ENCODE measurements at places on chromosomes 13 and 19. TPM values are rescaled to one million over a fixed set of nuclear protein-coding genes. Genes with fewer than 3 reads are reported as not detected.

CACNG6 gene
- total RNA-seq, result not detected

LYPD5 gene
- total RNA-seq, result 3.9 TPM

C2CD4C gene
- total RNA-seq, result 0.65 TPM

ZNF175 gene
- 9.8 TPM for total RNA-seq

POU2F2 gene
- 6.1 TPM for total RNA-seq

DIS3 gene
- total RNA-seq, result 22.2 TPM

EFNB2 gene
- total RNA-seq, result 48.8 TPM

CCDC70 gene
- total RNA-seq, result not detected

MADCAM1 gene
- 4.1 TPM for total RNA-seq

FBXW9 gene
- 8.9 TPM for total RNA-seq

ZNF766 gene
- total RNA-seq, result 21.0 TPM

OR4F17 gene
- 0.79 TPM for total RNA-seq

SIGLEC14 gene
- total RNA-seq, result 3.5 TPM

TMEM238 gene
- 31.4 TPM for total RNA-seq
